Activated T-helper 1 cell treated with anti-CD3 and anti-CD28 coated beads, Interleukin-2, amount 50 U/mL, for 16 hours (primary cell): ENCODE measurements at places on chromosomes 2 and 18.

DNA sequence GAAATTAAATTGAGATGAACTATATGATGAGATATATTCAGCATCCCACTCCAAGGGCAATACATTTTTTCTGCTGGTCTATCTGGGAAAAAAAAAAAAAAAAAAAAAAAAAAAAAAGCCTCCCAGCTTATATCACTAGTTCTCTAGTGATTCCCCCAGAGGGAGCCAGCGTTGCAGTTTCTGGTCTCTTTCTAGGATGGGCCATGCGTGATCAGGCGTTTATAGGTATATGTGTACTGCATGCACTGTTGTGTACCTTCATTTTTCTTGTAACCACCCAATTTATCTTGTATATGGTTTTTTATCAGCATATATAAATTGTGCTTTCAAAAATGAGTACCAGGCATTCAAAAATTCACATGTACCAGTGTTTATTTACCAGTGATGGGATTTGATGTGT, 35.1 kb downstream of the DCDC2C start:
- DNase-seq = no peak

GRCh38 chr2:193891023-193891422, 1696.3 kb upstream of the TMEFF2 start:
- no peak for DNase-seq

GRCh38 chr18:79955302-79956075, 4.0 kb upstream of the SLC66A2 start:
- no peak for DNase-seq

GRCh38 chr2:109117780-109118179, 11.2 kb upstream of the SH3RF3 start:
- no peak for DNase-seq

- no peak for DNase-seq
These were observed 27.7 kb upstream of the SMCHD1 start for GRCh38 chr18:2627821-2628276.
